ENCODE measurements at places on chromosomes 2 and 18. TPM values are rescaled to one million over a fixed set of nuclear protein-coding genes. Genes with fewer than 3 reads are reported as not detected.

GRCh38 chr2:177799531-177799930 is 273.0 kb downstream of the PDE11A start:
- peak; percentile 39 for ATAC-seq

DNA sequence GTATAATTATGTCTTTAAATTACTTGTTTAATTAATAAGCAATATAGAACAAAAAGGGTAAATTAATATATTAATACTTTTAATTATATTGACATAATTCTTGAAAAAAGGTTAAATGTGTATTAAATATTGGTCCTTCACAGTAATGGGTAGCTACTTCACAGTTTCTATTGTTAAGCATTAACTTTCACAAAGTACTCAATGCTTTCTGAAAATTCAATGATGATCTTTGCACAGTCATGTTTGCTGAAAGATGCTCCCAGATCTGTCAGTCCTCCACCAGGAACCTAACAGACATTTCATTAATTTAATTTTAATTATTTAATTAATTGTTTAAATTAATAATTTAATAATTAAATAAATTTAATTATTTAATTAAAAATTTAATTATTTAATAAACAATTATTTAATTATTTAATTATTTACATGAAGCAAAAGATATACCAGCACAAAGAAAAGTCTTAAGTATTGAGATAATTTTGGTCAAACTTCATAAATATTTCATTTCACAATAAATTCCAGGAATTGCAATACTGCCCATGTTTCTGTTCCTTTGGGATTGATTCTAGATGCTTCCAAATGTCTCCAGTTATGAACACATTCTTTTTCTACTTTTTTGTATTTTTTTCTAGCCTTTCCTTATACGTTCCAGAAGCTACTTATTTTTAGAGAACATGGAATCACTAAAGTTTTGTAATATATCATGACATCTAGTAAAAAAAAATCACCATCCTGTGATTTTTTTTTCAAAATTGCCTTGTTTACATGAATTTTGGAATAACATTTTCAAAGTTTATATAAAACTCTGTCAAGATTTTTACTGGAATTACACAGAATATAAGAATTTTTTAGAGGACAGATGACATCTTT is 46.5 kb downstream of the TMEM18 start:
- ATAC-seq, result no peak

DNA sequence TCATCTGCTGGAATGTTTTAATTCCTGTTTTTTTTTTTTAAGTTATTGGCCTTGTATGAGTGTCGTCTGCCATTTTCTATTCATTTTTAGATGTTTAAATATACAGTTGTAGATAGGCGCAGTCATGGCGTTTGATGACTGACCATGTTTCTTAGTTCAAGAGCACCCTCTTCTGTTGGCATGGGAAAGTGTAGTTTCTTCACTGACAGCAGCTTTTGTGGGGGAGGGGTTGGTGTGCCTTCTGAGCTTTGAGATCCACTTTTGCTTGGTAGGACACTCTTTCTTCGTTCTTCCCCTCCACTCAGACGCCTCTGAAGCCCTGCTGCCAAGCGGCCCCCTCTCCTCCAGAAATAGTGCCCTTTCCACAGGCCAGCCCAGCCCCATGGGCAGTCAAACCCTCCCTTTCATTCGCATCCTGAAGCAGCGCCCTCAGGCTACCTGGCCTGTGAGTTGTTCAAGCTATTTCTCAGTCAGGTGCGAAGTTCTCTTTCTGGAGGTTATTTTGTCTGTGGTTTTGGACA is 492.0 kb downstream of the TNS1 start:
- peak; percentile 79 for ATAC-seq

DNA sequence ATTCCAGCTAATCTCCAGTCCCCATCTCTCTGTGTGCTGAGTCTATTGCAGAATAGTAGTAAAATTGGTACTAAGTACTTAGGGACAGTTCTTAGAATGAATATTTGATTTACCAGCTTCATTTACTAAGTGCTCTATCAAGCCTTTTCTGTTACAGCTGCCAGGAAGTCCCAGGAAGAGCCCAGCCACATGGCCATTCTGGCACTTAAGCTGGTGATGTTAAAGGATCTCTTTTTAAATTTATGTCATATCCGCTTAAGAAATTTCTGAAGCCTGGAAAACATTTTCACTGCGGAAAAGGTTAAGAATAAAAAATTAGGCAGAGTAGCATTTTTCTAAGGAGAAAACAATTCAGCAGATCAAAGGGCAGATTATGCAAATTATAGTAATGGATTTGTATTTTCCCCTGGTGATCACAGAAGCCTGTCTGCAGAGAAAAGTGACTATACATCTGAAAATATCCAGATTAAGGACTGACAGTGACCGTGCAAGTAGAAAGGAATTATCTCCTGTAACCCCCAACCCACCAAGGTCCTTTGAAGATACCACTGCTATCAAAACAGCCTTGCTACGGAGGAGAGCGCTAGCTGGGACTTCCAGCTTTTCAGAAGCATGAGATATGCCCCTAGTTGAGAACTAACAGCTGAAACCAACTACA is 260.8 kb downstream of the SH3BP4 start:
- ATAC-seq, result no peak

The MBD5 gene
- total RNA-seq, result 19.3 TPM
